ENCODE measurements at places on chromosomes 7 and 10. TPM values are rescaled to one million over a fixed set of nuclear protein-coding genes. Genes with fewer than 3 reads are reported as not detected.

The MYOZ1 gene
- total RNA-seq = 0.38 TPM

DNA sequence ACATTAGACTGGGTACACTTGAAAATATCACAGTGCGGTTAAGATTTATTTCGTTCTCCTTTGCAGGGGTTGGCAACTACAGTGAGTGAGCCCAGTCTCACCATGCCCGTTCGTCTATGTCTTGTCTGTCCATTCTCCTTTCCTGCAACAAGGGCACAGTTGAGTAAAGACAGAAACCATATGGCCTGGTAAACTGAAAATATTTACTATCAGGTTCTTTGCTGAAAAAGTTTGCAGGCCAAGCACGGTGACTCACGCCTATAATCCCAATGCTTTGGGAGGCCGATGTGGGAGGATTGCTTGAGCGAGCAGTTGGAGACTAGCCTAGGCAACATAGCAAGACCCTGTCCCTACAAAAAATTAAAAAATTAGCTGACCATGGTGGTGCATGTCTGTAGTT, 11.4 kb upstream of the KCTD7 start:
- no peak for DNase-seq

DNA sequence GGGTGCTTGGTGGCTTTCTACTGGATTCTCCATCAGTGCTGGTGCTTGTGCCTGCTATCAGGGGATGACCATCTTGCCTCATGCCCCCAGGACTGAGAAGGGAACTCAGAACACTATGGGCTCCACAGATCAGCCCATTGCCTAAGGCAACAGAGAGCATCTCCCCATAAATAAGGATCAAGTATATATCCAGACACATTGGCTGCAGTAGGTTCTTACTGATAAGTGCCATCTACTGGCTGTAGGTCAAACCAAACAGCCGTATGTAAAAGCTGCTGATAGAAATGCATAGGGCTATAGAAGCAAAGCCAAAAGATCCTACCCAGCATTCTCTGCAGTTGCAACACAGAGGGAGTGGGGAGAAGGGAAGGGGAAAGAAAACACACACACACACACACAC, 153.7 kb downstream of the CDK14 start:
- no peak for DNase-seq

The OR2A12 gene
- total RNA-seq = not detected

GRCh38 chr10:114388275-114388674, 16.0 kb downstream of the AFAP1L2 start:
- no peak for DNase-seq

All from Right ventricle myocardium superior (tissue), 1 donor.